ENCODE measurements at places on chromosomes 6 and 20.

- DNase-seq = no peak
Observed at GRCh38 chr6:90123831-90124230, 172.8 kb downstream of the BACH2 start.

DNA sequence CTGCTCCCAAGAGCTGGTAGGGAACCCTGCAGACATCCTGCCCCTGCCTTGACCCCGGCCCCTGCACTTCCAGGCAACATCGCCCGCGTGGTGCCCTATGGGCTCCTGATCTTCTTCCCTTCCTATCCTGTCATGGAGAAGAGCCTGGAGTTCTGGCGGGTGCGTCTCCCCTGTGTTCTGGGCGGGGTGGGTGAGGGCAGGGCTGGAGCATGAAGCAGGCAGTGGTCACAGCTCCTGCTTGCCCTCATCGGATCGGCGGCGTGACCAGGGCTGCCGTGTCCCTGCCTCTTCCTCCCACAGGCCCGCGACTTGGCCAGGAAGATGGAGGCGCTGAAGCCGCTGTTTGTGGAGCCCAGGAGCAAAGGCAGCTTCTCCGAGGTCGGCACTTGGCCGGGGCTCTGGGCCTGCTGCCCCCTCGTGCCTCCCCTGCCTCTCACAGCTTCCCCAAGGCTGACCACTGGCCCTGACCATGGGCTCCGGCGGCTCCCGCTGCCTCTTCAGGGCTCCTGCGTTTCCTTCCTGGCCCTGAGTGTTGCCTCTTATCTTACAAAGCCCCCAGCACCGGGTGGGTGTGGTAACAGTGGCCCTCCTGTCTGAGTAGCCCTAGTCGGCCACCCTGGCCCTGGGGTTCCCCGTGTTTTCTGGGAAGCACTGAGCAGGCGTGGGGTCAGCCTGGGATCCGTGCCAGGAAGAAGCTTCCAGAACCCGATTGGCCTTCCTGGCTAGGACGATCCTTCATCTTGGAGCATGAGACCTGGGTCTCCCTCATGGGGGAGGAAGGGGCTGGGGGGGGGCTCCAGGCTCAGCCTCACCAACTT lies 8.0 kb upstream of the TNFRSF6B start:
- no peak for DNase-seq

GRCh38 chr6:147166992-147167391 lies 37.2 kb upstream of the STXBP5 start:
- no peak for DNase-seq

DNA sequence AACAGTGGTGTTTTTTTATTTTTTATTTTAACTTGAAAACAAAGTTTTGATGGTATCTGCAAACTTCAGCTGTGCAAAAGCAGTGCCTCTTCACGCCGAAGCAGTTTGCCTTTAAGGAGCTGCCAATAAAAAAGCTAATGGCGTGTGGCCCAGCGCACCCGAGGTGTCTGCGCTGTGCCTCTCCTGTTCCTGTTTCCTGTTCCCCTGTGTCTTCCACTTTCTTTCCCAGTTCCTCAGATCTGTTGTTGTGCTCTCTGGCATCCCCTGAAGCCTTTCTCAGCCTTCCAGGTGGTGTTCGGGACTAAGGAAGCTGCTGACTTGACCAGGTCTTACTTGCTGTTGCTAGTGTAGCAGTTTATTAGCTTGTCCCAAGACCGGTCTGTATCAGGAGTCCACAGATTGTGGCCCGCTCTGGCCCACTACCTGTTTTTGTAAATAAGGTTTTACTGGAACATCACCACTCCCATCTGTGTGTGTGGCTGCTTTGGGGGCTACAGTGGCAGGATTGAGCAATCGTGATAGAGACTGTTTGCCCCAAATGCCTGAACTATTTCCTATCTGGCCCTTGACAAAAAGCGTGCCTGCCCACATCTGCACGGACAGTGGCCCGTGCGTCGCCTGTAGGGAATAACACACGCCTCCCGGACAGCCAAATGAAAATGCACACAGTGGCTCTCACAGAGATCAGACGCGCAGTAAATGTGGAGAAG lies 178.3 kb downstream of the TMEM242 start:
- DNase-seq = no peak

- no peak for DNase-seq
Observed at GRCh38 chr20:54485631-54486030, 10.2 kb downstream of the DOK5 start.

DNA sequence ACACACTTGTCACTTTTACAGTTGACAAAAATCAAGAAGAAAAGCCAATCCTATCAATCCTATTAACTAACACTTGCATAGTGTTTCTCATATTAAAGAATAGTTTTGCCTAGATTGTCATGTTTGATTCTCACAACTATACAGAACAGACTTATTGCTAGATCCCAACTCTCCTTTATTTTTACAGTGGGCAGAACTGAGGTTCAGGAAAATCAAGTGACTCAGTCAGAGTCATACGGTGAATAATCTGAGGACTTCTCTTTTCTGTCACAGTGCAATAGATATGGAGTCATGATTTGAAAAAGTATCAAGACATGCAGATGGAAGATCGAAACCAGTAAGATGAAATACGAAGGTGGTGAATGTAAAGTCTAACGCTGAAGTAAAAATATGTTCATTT lies 195.1 kb upstream of the CITED2 start:
- DNase-seq = no peak

All from NCI-H510A treated with DMSO at 0.1 percent for 48 hours (cell line).